8988T (cell line): ENCODE measurements at places on chromosomes 4 and X.

DNA sequence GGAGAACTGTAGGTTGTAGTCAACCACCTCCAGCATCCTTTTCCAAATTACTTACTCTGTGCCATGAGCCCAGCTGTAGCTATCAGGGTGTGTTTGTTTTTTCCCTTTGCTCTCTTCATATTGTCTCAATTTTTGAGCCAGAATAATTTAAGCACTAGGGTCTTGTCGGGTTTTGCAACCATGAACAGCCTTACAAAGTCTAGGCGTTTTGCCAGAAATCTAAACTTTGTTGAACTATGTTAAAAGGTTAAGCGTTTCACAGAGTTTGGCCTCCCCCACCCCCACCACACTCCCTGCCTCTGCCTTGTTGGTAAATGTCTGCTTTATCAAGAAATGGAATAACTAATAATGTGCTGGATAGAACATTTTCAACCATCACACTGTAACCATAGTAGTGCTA is 190.6 kb upstream of the TTC29 start:
- no peak for DNase-seq

DNA sequence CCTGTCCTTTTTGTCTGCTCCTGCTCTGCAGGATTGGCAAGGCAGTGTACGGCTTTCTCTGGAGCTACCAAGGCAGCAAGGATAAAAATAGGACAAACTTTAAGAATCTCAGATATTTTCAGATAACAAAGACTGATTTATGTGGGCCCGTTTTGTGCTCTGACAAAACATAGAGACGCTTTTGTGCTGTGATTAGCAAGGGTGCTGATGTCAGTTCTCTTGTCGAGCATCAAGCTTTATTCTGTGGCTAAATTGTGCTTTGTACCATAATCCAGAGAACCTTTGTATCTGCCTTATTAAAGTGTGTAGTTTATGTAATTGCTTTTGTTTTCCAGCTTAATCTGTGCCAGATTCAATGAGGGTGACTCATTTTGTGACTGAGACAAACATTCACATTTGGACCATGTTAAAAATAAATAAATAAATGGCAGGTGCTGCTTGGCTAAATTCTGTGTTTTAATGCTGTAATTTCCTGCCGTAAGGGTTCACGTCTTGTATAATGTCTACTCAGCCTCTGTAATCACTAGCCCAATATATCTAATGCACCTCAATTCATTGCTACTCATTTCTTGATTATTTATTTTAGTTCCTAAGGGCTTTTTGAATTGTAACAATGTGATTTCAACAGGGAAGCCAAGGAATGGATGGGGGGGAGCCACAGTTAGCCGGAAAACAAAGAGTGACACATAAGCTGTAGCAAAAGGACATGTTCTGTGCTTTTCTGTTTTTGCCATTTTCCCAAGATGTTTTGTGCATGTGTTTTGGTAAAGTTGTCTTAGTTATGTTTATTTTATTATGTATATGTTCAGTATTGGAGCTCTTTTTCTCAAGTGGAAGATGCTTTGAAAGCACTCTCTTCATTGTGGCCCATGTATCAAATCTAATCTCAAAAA is 75.1 kb downstream of the GAB1 start:
- DNase-seq: no peak

DNA sequence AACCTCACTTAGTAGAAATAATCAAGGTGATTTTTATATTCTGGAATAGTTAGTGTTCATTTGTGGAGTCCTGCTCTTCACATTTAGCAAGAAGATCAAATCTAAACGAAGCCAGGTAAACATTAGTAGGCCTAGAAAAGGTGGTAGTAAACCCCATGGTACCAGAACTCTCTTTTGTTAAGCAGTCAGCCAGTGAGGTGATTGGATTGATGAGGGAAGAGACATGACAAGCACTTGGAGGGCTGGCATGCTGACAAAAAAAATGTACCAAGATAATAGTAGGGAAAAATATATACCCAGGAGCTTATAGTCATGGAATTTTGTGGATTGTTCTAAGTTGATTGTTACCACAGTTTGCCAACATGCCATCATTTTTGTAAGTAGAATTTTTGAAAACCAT is 163.8 kb downstream of the BANK1 start:
- no peak for DNase-seq

GRCh38 chr4:2849267-2850152 is 5.9 kb downstream of the ADD1 start:
- no peak for DNase-seq

DNA sequence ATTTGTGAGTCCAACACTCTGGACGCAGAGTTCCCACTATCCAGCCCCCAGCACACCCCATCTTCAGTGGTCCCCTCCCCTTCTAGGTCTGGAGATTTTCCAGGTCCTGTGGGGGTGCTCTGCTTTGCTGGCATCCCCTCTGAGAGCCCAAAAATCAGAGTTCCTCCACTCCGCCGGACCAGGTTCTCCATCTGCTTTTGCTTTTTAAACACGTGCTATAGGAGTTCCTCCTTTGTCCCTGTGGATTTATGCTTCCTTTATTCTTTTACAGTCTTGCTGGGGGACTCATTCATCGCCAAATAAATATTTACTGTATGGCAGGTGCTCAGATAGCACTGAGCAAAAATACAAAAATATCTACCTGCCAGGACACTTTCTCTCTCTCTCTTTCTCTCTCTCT is 324.7 kb downstream of the STK32B start:
- no peak for DNase-seq

DNA sequence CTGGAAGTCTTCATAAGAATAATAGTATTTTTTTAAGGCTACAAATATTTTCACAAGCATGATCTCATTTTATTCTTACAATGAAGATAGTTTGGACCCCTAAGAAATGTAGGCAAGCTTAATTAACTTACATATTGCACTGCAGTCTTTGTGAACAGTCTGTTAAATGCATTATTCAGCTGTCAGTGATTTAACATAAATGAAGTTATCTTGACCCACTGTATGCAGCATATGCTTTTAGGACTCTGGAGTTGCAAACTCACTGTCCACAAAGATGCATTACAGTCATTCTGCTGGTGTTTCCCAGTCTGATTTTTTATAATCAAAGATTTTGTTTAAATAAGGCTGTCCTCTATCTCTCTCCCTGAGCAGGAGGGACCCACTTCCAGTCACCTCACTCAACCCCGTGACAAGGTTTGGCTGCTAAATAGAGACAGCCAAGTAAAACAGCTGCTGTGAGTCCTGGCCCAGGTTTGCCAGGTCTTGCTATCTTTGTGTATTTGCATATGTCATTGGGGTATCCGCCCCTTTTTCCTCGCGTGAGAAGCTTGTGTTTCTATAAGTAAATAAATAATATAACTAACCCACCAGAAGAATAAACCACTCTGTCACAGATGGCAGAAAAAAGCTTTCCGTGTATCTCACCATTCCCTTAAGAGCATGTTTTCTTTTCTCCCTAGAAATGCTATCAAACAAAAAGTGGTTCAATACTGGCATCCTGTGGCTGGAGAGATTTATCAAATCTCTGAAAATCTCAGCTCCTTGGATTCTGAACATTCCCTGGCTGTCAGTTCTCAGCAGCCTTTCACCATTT is 67.0 kb downstream of the SLC7A11 start:
- DNase-seq: no peak

DNA sequence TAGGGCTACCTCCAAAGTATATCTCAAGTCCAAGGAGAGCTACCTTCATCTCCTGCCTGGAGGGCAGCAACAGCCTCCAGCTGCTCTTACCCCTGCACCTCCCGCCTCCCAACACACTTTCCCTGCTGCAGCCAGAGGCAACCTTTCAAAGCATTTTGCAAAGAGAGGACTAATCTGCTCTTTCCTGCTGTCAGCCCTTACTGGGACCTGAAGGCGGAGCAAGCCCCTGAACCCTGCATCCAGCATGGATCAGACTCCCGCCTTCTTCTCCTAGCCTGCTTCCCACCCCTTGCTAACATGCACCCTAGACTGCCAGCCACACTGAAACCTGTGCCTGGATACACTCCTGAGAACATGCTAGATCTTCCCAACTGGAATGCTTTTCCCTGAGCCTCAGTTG is 37.7 kb upstream of the VMA21 start:
- no peak for DNase-seq

DNA sequence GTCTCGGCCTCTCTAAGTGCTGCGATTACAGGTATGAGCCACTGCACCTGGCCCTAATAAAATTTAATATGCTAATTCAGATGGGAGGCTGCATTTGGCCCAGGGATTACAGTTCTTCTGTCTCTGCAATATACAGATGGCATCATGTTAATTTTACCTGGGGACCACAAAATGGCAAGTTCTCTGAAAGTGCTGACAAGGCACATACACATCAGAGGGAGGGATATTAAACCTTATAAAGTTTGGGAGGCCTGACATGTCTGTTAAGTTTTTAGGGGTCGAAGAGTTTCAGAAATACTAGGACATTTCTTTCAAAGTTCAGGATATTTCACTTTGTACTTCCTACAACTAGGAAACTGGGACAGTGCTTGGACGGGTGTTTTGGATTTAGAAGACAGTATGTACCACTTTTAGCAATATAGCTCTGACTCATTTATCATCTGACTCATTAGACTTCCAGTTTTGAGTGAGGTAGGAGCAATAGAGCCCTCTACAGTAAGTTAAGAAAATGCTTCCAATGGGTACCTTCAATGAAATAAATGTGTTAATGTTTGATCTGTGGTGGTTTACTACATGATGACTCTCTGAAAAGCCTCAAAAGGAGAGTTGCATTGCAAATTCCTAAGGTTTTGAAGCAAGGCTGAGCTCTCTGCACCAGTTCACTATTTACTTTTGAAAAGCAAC is 981.0 kb upstream of the HS3ST1 start:
- DNase-seq: no peak

DNA sequence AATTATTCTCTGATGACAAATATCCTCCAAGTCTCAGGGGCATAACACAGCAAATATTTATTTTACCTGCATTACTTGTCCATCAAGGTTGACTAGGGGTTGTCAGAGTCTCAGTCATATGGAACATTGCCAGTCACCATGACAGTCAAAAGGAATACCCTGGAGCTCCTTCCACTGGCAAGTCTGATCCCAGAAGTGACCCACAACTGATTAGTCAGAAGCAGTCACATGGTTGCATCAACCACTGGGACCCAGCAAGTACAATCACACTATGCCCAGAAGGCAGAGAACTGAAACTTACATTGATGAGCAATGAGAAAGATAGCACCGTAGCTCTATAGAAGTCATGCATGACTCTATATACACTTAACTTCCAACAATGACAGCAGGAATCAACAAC is 41.9 kb upstream of the SOD3 start:
- DNase-seq: no peak

GRCh38 chrX:109760209-109760921 is 27.3 kb upstream of the ACSL4 start:
- DNase-seq: no peak

- DNase-seq: no peak
Observed at GRCh38 chr4:101304916-101305315, 42.4 kb downstream of the PPP3CA start.

DNA sequence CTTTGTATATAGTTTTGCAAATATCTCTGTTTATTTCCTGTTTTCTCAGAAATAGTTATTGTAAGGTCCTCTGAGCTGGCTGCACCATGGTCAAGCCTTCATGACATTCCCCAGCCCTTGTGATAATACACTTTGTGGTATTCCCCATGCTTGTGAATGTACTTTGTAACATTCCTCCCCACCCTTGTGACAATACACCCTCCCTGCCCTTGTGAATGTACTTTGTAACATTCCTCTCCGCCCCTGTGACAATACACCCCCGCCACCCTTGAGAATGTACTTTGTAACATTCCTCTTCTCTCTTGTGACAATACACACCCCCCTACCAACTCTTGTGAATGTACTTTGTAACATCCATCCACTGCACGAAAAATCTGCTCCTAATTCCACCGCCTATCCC is 530.7 kb downstream of the CENPC start:
- no peak for DNase-seq

- no peak for DNase-seq
Observed at GRCh38 chr4:80876810-80877209, 153.7 kb upstream of the BMP3 start.

- no peak for DNase-seq
Observed at GRCh38 chr4:4284827-4285618, 4.9 kb downstream of the LYAR start.

- no peak for DNase-seq
Observed at GRCh38 chr4:102791318-102791835, 30.6 kb upstream of the MANBA start.
